ENCODE measurements at places on chromosomes 2 and 18.

- no peak for DNase-seq
Measured at GRCh38 chr18:74063023-74063422, 84.6 kb downstream of the FBXO15 start.

GRCh38 chr2:217623281-217623912, 379.4 kb downstream of the TNS1 start:
- DNase-seq = no peak

GRCh38 chr2:11628675-11629074, 41.3 kb downstream of the NTSR2 start:
- DNase-seq = no peak

DNA sequence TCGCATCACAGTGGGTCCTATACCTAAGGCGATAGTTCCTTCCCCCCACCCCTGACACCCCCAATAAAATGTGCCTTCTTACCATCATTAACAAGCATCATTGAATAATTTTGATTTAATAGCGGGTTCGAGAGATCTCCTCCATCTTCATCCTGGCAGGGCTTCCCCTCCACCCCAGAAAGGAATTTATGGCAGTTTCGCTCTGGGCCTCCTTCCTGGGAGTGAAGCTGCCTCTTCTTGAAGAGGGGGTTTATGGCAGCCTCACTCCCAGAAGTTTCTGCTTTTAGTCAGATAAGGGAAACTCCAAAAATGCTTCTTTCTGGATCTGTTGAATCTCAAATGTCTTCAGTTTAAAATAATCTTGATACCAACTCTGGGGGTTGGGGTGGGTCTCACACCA, 45.7 kb downstream of the RRM2 start:
- no peak for DNase-seq

GRCh38 chr18:26981360-26982082, 116.0 kb upstream of the AQP4 start:
- DNase-seq = no peak

DNA sequence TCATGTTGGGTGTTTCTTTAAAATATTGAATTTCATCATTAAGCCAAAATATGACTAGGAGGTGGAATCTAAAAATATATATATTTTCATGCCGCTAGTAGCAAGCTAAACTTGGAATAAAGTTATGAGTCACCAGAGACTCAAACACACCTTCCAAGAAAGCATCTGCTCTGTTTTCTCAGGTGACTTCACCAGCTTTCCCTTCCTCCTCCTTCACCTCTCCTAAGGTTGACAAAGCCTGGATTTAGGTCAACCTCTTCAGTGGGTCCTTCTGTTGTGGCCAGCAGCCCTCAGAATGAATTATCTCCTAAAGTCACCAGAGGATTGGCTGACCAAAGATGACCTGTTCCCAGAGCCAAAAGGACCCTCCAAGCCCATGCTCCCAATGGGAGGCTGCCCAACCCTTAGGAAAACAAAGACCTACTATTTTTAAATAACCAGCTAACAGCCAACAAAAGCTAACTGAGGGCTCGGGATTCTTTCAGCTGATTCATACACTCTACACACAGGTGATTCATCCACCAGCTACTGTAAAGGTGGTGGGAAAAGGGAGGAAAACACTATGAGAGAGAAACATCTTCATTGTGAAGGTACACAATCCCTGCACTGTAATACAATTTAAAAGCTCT, 113.9 kb downstream of the MYO5B start:
- no peak for DNase-seq

DNA sequence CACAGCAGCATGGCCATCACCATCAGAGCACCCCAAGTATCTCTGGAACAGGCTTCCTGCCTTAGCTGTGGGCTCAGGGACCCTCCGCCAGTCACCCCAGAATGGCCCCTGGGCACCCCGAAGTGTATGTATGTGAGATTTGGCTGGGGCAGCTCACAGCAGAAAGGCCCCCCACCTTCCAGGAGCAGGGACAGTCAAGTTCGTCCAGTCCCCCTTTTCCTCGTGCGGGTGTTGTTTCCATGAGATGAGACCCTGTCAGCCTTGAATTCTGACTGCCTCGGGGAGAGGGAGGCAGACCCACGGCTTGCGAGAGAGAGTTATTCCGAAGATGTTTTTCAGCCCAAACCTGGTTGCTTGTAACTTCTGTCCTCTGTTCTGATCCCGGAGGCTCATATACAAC, 290.9 kb upstream of the HDAC4 start:
- DNase-seq = no peak
